ENCODE measurements at places on chromosomes 11 and 22.

DNA sequence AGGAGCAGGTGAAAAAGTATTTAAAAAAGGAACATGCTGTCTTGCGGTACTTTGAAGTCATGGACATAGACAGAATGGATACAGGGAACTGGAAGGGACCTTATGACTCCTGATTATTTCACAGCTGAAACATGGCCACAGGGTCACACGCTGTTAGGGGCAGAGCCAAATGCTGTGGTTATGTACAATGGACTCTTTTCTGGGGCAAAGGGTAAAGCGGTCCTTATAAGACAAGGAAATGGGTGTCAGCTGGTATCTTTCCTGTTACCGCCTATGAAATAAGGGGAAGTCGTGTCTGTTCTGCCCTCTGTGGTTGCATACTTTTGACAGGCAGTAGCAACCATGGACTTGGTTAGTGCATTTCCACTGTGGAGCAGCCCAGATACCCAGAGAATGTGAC, 12.8 kb upstream of the ST14 start:
- DNase-seq, result no peak

GRCh38 chr11:94184362-94184761, 55.7 kb downstream of the PANX1 start:
- no peak for DNase-seq

DNA sequence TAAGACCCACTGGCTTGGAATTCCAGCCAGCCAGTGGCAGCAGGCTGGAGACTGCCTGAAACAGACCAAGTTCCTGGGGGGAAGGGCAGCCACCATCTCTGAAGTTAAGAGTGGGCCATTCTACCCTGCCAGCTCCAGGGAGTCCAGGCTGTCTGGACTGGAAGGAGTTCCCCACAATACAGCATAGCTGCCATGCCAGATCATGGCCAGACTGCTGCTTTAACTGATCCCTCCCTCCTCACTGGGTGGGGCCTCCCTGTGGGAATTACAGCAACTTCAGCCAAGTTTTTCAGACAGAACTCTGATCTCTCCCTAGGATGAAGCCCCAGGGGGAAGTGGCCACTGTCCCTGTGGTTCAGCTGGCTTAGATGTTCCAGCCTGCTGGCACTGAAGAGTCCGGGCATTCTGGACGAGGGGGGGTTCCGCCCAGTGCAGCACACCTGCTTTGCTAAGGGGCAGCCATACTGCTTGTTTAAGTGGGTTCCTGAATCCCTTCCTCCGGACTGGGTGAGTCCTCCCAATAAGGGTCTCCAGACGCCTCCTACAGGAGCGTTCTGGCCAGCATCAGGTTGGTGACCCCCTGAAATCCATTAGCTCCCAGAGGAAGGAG, 455.4 kb downstream of the DLG2 start:
- DNase-seq, result no peak

- no peak for DNase-seq
Observed at GRCh38 chr11:74288161-74288560, 23.3 kb downstream of the P4HA3 start.

DNA sequence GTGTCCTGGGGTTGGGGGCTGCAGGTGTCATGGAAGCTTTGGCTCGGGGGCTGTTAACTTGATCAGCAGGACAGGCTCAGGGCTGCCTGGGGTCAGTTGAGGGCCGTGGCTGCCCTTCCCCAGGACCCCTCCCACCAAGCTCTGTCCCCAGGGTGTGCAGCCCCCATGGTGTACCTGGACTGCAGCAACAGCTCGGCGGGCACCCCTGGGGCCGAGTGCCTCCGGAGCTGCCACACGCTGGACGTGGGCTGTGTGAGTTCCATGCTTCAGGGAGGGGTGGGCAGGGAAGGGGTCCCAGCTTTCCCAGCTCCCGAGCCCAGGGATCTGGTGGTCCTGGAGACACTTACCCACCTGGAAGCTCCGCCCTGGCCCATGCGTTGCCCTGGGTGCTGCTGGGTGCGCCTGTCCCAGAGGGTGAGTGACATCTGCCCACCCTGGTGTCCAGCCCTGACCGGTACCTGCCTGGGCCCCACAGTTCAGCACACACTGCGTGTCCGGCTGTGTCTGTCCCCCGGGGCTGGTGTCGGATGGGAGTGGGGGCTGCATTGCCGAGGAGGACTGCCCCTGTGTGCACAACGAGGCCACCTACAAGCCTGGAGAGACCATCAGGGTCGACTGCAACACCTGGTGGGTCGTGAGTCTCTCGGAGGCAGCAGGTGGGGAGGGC, 11.3 kb downstream of the MUC5B start:
- no peak for DNase-seq

DNA sequence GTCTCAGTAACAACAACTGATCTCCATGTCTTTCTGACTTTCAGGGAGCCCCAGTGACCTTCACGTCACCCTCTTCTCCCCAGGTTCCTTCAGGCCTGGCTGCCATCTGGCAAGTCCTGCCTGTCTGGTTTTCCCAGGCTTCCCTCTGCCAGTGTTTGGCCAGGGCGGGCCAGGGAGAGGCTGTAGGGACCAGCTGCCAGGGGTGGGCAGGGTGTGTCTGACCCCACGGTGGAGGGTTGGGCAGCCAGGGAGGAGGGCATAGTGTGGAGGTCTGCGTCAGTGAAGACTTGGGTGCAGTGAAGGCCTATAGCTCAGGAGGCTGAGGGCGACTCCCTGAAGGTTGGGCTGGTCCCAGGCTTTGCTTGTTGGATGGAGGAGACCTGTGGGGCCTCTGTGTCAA, 11.9 kb upstream of the MRGPRX2 start:
- DNase-seq, result no peak

GRCh38 chr22:40179526-40179925, 1.8 kb downstream of the TNRC6B start:
- no peak for DNase-seq

DNA sequence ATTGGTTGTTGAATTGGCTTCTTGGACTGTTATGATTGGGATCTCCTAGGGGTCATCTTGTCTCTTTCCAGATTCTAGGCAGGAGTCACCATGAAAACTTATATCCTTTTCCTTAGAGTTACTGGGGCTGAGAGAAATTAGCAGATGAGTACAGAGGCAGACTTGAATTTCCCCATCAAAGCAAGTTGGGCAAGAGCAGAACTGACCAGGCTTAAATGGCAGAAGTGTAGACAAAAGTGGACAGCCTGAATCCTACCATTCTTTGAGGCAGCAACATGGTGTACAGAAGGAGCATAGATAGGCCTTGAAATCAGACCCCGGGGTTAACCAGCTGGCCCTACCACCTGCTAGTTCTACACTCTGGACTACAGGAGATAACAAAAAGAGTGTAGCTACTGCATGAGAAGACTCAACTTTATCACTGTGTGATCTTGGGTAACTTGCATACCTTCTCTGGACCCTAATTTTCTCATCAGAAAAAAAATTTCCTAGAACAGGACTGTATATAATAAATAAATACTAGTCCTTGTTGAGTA, 427.4 kb upstream of the CADM1 start:
- no peak for DNase-seq

- DNase-seq, result no peak
Observed at GRCh38 chr11:312092-312816, 1.6 kb upstream of the IFITM1 start.

DNA sequence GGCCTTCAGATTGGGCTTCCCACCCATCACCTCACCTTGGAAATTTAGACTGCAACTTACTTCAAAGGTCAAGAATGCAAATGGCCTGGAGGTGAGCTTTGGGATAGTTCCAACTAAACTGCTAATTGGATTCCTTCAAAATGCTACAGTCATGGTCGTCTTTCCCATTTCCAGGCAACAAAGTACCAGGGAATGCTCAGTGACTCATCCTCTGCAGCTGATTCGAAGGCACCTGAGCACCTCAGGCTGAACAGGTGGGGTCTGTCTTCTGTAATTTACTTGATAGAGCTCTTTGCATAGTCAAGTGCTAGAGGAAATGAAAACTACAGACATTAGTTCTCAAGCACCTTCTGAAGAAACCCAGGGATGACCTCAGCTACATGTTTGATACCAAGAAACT, 20.5 kb upstream of the FSHB start:
- DNase-seq, result no peak

GRCh38 chr11:122711831-122712381, 56.4 kb downstream of the UBASH3B start:
- DNase-seq, result peak; percentile 47

GRCh38 chr11:65575568-65576231, at the start of gene EHBP1L1:
Gene EHBP1L1, plus strand, starts transcription at chr11:65576053. Its CDS starts 250 bp downstream, at chr11:65576303.
- no peak for DNase-seq

DNA sequence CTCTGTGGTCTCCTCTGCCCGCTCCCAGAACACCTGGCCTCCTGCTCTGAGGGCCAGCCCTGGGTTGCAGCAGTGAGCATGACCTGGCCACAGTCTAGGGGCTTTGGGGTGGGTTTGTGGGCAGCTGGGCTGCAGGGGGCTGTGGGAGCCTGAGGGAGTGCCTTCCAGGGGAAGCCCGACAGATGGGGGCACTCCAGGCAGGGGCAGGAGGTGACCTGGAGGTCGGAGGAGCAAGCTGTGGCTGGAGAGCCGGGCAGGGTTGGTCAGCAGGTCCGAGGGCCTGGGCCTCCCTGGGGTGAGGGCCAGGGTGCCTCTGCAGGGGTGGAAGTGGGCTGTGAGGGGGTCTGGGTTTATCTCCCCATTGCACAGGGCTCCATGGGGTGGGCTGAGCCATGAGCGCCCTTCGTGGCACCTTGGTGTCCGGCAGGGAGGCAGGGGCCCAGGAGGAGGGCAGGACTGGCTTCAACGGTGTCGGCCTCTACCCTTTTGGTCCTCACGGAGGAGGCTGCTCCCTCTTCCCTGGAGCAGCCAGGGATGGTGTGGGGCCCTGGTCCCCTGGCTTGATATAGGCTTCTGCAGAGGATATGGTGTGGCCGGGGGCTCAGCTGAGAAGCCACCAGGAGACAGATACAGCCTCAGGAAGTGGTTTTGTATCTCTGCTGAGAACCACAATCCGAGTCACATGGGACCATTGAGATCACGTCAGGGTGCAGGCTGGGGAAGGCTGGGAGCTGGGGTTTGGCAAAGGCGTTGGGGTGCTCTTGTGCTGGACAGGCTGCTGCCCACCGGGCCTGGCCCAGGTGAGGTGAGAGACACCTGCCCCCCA, 22.3 kb downstream of the KCNQ1 start:
- no peak for DNase-seq

- no peak for DNase-seq
Observed at GRCh38 chr11:126137136-126137535, 74.3 kb downstream of the RPUSD4 start.

DNA sequence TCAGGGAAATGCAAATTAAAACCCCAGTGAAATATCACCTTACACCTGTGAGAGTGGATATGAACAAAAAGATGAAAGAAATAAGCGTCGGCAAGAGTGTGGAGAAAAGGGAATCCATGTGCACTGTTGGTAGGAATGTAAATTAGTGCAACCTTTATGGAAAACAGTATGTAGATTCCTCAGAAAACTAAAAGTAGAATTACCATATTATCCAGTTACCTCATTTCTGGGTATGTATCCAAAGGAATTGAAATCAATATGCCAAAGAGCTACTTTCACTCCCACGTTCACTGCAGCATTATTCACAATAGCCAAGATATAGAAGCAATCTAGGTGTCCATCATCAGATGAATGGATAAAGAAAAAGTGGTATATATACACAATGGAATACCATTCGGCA, 246.0 kb upstream of the ARHGAP20 start:
- DNase-seq, result no peak

DNA sequence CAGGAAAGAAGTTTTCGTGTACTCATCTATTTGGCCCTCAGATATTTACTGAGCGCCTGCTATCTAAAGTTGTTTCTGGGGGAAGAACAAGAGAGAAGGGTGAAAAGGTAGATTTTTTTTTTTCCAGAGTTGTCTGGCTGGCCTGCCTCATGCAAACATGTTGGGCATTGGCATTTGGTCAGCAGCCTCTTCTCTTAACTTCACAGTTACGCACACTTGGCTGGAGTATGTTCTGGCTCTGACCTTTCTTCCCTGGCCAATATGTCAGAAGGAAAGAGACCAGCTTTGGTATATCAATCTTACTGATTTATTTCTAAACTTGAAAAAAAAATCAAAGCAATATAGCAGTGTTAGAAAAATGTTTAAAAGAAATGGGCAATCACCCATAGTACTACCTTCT, 54.2 kb upstream of the GRAMD1B start:
- no peak for DNase-seq

- DNase-seq, result no peak
Observed at GRCh38 chr11:86799680-86800075, 664 bp upstream of the PRSS23 start.

DNA sequence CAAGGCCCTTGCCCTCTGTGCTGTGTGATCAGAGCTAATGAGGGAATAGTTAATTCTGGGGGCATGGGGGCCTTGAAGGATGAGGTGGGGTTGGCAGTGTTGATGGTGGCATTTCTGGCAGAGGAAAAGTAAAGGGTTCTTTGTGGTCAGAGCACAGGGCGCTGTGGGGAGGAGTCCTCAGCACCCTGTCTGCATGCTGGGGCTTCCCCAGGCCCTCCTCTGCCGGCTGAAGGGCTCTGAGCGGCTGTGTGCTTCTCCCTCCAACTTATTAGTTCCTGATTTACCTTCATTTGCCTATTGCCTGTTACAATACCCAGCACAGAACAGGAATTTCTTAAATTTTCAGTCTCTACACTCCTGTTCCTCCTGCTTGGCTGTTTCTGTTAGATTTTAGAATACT, 122.8 kb downstream of the HIPK3 start:
- DNase-seq, result no peak

- peak; percentile 95 for DNase-seq
Observed at GRCh38 chr22:46842606-46843005, 80.2 kb downstream of the TBC1D22A start.
